Activated CD8-positive, alpha-beta T cell treated with anti-CD3 and anti-CD28 coated beads, Interleukin-2, amount 10 ng/mL, durations not matched to agents 7 days and 5 days (primary cell): ENCODE measurements at places on chromosomes 11 and 22. TPM values are rescaled to one million over a fixed set of nuclear protein-coding genes. Genes with fewer than 3 reads are reported as not detected.

DNA sequence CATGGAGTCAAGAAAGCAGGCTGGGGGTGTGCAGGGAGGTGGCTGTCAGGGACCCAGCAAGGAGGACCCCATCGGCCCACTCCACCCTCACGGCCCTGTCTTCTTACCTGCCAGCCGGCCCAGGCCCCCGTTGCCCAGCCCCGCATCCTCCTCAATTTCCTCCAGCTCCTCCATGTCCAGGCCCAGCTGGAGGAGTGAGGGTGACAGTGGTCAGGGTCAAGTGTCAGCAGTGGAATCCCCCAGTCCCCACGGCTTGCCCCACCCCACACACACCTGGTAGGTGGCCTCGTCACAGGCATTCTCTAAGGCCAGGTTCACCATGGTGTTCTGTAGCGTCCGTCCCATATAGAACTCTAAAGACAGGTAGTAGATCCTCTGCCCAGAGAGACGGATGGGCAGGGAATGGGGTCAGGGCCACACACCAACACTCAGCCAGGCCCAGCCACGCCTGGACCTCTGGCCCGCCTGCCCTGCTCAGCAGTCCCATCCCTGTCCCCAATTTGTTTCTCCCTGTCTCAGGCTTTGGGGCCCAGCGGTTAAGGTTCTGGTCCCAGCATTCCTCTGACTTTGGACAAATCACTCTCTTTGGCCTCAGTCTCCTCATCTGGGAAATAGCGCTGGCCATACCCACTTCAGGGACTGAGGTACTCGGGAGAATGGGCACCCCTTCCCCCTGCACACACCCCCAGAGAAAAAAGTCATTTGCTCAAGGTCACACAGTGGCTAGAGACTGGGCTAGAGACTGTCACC is 1.3 kb downstream of the PYGM start:
- no peak for DNase-seq

DNA sequence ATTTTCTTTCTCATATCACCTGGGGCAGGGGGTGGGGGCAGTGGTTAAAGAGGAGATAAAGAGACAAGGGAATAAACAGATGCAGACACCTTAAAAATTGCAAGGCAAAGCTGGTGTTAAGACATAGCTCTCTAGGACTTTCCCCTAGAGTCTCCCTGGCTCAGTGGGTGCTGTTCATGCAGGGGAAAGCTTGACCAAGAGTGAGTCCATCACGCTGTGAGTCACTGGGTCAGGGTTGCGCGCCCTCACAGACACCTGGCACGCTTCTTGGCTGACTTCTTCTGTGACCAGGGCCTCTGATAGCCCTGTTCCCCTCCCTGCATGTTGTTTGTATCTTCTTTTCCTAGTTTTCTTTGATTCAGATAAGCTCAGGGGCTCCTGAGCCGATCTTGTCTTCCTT is 31.9 kb downstream of the COMMD9 start:
- DNase-seq = no peak

DNA sequence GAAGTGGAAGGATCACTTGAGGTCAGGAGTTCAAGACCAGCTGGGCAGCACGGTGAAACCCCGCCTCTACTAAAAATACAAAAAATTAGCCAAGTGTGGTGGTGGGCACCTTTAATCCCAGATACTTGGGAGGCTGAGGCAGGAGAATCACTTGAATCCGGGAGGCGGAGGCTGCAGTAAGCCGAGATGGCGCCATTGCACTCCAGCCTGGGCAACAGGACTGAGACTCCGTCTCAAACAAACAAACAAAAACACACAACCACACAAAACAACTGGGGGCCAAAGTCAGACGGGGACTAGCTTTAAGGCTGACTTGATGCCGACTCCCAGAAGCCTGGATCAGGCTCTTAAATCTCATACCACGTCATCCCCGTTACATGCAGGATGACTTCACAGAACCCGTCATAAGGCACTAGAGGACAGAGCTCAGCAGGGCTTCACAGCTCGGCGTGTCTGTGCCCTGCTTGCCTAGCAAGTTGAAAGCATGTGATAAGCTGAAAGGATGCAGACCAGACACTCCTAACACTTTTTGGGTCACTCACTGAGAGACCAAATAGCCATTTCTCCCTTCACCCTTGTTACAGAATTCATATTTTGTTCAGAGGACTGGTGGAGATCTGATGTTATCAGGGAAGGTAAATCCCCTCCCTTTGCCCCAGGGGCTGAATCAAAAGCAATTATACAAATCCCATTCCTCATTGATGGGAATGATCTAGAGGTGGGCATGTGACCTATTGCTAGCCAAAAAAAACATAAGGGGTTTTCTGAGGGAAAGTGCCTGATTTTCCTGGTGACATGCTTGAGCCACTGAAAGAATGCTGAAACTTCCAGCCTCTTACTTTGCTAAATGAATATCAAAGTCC is 65.4 kb downstream of the GAB2 start:
- DNase-seq = no peak

The SOX10 gene
- not detected for total RNA-seq

The PRG3 gene
- not detected for total RNA-seq

The MS4A4A gene
- not detected for total RNA-seq

DNA sequence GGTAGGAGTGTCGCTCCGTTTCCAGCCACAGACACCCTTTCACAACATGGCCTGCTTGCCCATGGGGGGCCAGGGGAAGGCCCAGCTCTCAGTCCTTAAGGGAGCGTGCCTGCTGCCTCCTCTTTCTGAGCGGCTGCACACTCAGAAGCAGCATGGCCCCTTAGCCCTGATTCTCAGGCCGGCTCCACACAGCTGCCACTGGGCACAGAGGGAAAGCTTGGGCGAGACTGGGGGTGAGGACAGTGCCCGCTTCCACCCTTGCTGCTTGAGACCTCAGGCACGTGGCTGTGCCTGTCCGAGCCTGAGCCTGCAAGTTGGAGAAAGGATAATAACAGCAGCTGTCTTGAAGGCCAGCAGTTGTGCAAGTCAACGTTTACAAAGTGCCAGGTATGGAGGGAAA is 416.3 kb downstream of the SHANK2 start:
- no peak for DNase-seq

The MOV10L1 gene
- total RNA-seq = not detected

The OR5M3 gene
- total RNA-seq = not detected

DNA sequence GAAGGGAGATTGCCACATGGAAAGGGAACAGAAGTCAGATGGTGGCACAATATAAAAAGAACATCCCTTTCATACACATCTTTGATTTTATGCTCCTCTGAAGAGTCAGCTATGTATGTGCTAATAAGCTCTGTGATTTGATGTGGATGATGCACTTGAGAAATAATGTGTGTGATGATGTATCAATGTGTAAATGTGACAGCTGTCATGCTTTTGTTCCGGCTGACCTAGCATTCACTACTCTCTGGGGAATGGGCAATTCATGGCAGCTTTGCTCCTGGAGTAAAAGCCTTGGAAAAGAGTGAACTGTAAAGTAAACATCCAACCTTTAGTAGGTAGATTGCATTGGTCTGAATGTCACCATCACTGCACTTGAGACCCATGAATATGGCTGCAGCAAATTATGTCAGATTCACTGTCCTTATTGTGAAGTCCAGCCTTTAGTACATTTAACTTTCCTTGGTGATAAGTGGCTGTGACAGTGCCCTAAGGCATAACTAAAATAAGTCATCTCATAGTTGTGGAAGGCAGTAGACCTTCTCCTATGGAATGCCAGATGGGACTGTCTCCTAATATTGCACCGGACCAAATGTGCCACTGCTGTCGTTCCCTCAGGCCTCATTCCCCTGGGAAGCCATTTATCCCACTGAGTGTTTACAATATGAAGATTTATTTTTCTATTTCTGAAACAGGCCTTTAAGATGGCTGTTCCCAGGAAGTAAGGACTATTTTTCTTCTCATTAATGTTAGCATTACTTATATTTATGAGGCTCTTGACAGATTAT is 178.2 kb upstream of the CCDC90B start:
- no peak for DNase-seq

GRCh38 chr11:112797092-112797491 is 164.1 kb upstream of the NCAM1 start:
- DNase-seq = no peak

The VPS11 gene
- 30.8 TPM for total RNA-seq

GRCh38 chr11:100546714-100547113 is 140.4 kb upstream of the ARHGAP42 start:
- DNase-seq = no peak

DNA sequence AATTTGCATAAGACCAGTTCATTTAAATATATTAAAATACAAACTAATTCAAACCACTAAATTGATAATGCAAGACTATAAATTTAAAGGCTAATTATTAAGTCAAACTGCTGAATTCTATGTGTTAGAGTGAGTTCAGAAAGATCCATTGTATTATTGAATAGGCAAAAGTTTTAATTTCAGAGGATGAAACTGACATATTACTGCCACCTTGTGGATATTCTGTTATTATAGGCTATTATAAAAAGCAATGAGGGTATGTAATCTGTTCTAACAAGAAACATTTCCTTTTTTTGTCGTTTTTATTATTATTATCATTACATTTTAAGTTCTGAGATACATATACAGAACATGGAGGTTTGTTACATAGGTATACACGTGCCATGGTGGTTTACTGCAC is 20.9 kb upstream of the NAALAD2 start:
- no peak for DNase-seq

DNA sequence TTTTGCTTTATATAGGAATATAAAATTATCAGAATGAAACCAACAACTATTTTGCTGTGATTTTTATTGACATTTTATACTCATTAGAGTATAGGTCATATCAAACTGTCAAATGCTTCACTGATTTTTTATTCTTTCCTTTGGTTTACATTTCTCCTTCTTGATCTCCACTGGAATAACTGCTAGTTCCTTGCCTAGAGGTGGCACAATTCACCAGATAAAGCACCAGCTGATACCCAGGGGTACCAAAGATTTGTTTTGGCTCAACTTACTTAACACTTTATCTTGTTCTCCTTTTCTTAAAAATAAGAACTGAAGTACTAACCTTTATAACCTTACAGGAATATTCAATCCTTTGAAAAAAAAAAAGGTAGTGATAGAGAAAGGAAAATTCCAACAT is 725.1 kb upstream of the CHORDC1 start:
- no peak for DNase-seq

DNA sequence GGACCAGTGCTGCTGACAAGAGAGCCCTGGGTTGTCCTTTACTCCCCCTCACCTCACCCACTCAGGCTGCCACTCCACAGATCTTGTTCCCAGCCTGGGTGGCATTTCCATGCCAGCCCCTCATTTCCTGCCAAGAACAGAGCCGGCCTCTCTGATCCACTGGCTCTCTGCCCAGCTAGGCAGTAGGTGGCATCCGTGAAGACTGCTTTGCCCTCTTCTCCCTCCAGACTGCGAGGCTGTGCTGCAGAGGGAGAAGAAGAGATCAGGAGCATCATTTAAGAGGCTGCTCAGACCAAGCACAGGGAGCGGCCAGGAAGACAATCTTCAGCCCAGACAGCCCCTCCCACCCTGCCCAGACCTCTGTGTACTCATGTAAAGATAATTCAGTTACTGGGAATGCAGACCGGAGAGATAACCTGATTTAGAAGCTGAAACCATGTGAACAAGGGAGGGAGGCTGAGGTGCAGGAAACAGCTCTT is 126.9 kb upstream of the NCAM1 start:
- no peak for DNase-seq

- DNase-seq = no peak
Observed at GRCh38 chr11:61925736-61926135, 8.4 kb upstream of the RAB3IL1 start.

The PANX3 gene
- not detected for total RNA-seq

DNA sequence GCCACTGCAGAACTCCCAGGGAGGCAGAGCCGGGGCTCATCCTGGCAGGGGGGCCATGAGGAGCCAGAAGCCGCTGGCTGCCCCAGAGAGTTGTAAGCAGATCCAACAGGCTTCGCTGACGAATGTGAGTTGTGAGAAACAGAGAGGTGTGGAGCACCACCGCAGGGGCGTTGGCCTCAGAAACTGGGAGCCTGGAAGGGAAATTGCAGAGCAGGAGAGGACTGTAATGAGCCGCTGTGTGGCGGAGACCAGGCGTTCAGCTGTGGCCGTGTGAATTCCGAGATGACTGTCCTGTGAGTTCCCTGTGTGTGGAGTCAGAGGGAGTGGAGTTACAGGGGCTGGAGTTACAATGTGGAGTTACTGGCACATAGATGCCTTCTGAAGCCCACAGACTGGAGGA is 27.7 kb upstream of the ETS1 start:
- no peak for DNase-seq

The DMC1 gene
- 12.1 TPM for total RNA-seq

DNA sequence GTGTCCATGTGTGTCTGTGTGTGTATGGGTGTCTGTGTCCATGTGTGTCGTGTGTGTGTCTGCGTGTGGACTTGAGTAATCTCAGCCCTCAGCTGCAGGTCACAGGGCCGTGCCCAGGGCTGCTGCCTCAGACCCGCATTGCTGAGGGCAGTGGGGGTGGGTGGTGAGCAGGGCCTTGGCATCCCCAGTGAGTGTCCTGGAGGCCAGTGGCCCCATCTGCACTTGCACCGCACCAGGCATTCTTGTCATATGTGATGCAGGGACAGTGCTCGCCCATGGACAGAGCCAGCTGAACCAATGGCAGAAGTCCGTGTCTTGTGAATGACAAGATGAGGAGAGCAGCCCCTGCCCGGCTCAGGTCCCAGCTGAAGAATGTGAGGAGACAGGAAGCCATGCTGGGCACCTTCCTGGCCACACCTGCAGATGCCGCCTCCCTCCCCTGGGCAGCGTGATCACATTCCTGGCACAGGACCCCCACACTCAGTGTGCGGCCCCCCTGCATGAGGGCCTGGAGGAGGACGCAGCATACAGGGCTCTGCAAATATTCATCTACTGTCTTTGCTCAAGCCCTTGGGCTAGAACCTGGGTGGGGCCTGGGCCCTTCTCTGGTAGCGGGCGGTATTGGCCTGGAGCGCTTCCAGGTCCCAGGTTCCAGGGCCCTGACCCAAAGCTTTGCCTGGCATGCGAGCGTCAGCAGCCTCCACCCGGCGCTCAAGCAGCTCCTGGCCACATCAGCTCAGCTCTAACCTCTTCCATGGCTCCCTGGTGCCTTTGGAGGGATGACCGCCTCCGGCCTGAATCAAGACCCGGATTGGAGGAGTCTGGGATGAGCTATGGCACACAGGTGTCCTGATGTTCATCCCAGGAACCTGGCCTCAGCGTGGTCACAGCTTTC is 3.9 kb downstream of the ALDH3B2 start:
- DNase-seq = no peak

- no peak for DNase-seq
Observed at GRCh38 chr11:86069408-86070101, 671 bp upstream of the PICALM start.

The MUC6 gene
- not detected for total RNA-seq

DNA sequence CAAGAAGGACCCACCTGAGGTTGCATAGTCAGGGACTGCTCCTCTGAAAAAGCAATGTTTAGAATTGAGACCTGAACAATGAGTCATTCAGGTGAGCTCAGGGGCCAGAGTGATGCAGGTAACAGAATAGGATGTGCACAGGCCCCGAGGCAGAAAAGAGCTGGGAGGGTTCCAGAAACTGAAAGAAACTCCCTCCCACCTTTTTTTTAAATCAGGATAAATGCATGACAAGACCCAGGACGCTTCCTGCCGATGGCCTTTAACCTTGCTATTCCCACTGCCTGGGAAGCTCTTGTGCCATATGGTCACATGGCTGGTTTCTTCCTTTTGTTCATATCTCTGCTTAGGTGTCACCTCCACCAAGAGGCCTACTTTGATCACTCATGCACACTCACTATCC is 214.2 kb upstream of the ZBED5 start:
- DNase-seq = no peak
